ENCODE measurements at places on chromosomes 5 and 9.

GRCh38 chr9:100554935-100555401 lies 22.9 kb upstream of the CAVIN4 start:
- DNase-seq = no peak

- DNase-seq = no peak
Observed at GRCh38 chr5:163540696-163541095, 35.3 kb downstream of the MAT2B start.

DNA sequence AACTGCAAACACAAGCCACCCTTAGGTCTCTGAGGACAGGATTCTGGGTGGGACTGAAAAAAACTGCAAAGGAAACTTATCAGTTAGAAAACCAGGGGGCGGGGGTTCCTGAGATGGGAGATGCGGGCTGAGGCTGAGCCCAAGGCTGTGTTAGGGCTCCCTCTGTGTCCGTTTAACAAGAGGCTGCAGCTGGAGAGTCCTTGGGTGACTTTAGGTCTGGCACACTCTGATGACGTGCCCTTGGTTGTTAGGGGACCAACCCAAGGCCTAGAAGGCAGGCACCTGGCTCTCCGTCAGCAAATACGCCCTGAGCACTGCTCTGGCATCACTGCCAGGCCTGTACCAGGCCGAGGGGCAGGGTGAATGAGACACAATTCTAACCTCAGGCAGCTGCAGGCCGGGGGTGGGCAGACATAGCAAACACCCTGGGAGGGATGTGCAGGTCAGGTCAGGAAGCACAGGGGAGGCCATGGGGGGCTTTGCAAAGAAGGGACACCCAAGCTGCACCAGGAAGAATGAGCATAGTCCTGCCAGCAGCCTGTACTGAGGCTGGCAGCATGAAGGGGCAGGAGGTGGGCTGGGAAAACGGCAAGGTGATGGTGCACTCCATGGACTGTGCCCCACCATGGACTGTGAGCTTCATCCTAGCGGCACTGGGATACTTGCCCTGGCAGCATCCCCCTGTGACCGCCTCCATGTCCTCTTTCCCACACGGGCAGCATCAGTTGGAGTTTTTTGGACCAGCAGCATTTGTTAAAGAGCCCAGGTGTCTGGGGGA lies 137.9 kb downstream of the GABBR2 start:
- no peak for DNase-seq

DNA sequence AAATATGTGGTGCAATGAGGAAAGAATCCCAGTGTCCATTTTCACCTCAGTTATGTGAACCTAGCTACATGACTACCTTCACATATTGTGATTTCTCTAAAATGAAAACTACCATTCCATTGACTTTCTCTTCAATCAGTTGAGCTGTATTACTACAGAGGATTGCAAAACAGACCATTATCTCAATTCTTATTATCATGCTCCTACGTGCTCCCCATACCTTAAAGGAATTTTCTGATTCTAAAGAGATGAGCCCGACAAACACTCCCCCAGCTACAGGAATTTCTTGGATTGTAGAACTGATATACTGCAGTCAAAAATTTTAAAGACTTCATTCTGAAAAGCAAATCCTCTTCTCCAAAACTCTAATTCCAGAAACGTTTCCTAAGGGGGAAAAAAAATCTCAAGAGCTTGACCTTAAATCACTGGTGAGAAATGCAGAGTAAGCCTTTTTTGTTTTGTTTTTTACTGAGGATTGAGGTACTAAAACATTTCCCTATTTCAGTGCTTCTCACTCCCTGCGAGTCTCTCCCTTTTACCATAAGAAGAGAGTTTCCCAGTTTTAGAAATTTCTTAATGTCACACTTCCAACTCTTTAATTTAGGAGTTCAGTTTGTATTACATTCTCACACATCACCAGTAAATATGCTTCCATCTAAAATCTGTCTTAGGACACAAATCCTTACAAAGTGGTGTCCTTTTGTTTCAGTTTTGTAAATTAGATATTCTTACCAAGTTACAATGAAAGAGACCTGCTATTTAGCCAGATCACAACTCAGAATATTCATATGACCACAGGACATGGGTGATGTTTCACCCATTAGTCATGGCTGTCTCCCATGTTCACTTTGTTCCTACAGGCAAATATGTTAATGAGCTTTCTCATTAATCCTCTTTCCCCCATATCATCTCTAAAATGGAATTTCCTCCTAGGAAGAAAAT lies 203.8 kb downstream of the TSSK1B start:
- DNase-seq = no peak

GRCh38 chr5:66843065-66843464 lies 246.9 kb downstream of the MAST4 start:
- no peak for DNase-seq

GRCh38 chr5:97229688-97230285 lies 46.7 kb upstream of the RIOK2 start:
- no peak for DNase-seq

- DNase-seq = no peak
Observed at GRCh38 chr9:101315112-101315450, 69.7 kb downstream of the BAAT start.

- DNase-seq = no peak
Observed at GRCh38 chr9:13719446-13719845, 440.0 kb upstream of the MPDZ start.

GRCh38 chr9:127818574-127818973 lies 15.9 kb downstream of the FPGS start:
- DNase-seq = no peak

GRCh38 chr5:33336891-33337636 lies 103.7 kb upstream of the TARS1 start:
- no peak for DNase-seq
